ENCODE measurements at places on chromosomes 4 and X. TPM values are rescaled to one million over a fixed set of nuclear protein-coding genes. Genes with fewer than 3 reads are reported as not detected.

Gene BTC
- 3.1 TPM for total RNA-seq

Gene GBA3
- under 0.01 TPM for total RNA-seq

DNA sequence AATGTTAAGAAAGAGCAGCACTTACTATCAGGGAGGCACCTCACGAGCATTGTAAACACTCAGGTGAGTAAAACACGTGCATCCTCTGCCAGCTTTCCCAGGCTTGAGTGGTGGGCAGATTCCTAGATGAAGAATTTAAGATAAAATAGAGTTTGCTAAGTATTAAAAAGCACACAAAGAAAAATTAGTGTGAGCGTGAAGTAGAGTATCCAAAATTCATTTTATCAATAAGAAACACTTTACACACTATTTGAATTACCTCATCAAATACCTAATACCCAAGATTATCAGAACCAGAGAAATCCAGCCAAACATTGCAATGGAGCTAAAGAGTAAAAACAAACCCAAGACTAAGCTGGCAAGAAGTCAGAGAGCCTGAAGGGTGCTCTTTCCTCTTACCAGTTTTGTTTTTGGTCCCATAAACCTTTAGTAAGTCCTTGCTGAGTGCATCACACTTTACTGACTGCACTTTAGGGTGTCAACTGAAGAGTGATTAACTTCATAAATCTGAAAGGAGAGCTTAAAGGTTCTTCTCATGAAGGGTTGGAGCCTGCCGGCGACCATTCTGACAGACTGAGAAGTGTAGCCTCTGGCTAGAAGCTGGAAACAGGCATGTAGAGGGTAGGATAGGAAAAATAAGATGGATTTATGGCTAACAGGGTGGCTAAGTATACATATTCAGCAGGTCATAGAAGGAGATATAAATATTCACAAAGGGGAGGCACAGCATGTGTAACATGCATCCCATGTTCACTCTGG, 151.1 kb downstream of the SLC7A11 start:
- H3K27ac ChIP-seq: no peak overlapping the region
- H3K27me3 ChIP-seq: no peaks in the 10 kb centered on the region
- H3K36me3 ChIP-seq: no peaks in the 10 kb centered on the region
- no peaks in the 10 kb centered on the region for H3K4me1 ChIP-seq

GRCh38 chr4:91064157-91064853, 937.1 kb downstream of the CCSER1 start:
- H3K27ac ChIP-seq: no peak overlapping the region
- no peaks in the 10 kb centered on the region for H3K27me3 ChIP-seq
- H3K4me1 ChIP-seq: no peaks in the 10 kb centered on the region
- peak; percentile 25 for DNase-seq
- H3K4me3 ChIP-seq: no peak overlapping the region
- H3K36me3 ChIP-seq: no peaks in the 10 kb centered on the region

DNA sequence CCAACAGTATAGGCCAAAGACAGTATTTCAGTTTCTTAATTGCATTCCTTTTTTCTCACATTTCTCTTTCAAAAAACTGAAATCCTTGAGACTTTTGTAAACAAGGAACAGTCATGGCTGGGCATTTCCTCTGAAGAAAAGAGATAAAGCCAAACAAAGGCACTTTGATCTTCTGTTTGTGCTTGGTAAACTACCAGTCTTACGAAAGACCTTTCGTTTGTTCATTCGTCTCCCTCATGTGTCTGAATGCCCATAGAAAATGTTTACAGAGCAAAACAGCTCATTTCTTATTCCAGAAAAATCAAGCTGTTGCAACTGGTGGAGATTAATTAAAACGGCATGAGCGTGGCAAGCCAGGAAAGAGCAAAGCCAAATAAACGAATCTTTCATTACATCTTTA, 178.0 kb downstream of the GASK1B start:
- H3K4me3 ChIP-seq: no peak overlapping the region
- H3K4me1 ChIP-seq: peaks cover 2% of the 10 kb centered on the region

Data from fibroblast of lung (primary cell).